GM12878 (cell line): ENCODE measurements at places on chromosomes 3 and 15. TPM values are rescaled to one million over a fixed set of nuclear protein-coding genes. Genes with fewer than 3 reads are reported as not detected.

GRCh38 chr15:42092398-42093318 lies 1.7 kb downstream of the PLA2G4D start:
- no peak for DNase-seq

DNA sequence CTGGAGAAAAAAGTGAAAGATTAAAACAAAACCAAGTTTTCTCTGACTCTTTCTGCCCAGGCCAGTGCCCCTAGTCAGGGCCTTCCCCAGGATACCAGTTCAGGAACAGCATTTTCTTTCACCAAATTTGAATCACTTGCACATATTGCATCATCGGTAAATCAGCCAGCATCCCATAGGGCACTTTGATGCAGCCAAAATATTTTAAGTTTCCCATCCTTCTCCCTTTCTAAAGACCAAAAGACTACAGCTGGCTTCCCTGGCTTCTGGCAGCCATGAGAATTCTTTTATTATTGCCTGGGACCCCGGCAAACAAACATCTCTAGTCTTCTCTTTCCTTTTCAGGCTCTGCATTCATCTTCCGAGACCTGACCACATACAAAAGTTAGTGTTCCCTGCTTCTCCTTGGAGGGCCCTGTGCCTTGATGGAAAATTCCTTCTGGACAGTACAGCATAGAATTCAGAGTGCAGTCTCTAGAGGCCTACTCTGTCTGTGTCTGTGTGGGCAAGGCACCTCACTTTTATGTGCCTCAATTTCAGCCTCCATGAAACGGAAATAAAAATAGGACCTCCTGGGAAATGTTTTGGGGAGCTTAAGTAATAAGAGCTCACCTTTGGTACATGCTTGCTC lies 348.0 kb downstream of the VPS13C start:
- no peak for DNase-seq

FRMD5 gene
- polyA plus RNA-seq: 3.3 and 5.1 TPM in 2 replicates

DNA sequence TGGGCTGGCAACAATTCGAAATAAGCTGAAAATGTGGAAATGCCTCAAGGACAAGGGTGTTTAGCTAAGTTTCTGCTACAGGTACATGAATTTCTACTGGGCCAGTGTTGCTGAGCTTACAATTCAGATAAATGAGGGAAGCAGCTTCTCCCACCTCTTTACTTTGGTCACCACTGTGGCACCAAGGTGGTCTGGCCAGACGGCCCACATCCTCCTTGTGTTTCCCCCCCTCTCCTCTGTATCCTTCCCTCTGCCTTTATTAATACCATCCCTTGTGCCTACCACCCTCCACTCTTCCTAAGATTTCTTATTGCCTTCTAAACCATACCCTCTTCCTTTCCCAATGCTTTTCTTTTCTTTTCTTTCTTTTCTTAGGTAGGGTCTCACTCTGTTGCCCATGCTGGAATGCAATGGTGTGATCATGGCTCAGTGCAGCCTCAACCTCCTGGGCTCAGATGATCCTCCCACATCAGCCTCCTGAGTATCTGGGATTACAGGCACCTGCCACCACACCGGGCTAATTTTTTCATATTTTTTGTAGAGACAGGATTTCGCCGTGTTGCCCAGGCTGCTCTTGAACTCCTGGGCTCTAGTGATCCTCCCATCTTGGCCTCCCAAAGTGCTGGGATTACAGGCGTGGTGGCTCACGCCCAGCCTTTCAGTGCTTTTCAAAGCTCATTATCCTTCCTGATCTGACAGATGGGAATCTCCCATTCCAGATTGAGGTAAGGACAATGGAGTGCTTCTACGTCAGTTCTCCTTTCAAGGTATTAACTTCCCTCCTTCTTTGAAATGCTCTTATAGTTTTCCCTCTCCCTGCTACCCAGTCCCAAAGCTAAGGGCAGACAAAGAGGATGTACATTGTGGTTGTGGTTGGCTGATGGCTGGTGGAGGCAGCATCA lies 14.8 kb downstream of the ANXA2 start:
- no peak for DNase-seq
